ENCODE measurements at places on chromosomes 5 and 9.

DNA sequence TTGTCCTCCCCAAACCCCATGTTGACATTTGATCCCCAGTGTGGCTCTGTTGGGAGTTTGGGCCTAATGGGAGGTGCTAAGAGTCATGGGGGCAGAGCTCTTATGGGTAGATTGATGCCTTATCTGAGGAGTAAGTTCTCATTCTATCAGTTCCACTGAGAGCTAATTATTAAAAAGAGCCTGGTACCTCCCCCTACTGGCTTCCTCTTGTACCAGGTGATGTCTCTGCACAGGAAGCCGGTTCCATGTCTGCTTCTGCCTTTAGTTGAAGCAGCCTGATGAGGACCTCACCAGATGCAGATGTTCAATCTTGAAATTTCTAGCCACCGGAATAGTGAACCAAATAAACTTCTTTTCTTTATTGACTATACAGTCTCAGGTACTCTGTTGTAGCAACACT lies 10.8 kb downstream of the GABRB2 start:
- no peak for DNase-seq

DNA sequence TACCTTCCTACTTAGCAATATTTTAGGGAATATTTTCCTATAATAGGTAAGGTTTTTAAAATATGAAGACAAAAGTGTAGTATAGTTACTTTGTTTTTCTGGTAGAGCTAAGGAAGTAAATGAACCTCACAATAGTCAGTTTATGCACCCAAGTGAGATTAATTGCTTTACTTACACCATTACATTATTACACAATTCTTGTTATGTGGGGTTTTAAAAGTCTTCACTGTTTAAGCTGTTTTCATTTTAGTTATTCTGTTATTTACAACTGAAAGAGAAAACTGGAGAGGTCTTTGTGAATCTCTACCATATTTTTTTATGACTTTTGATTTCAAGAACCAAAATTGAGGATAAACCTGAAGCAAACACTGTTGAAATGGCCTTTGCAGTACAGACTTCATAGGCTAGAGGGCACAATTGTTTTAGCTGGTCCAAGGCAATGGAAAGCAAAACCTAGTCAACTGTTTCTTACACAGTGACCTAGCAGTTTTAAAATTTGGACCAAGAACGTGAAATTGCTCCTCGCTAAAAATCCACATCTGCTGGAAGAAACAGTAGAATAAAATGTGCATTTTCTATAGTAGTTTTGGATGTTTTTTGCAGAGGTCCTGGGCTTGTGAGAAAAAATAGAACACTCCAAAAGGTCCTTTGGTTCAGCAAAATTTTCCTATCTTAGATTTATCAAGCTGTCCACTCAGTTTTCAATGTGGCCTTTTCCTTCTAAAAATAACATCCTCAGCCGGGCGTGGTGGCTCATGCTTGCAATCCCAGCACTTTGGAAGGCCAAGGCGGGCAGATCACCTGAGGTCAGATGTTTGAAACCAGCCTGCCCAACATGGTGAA lies 66.4 kb upstream of the FER start:
- DNase-seq: no peak

- no peak for DNase-seq
Measured at GRCh38 chr5:171773106-171773505, 12.5 kb upstream of the SMIM23 start.

GRCh38 chr5:87113861-87114260 lies 153.8 kb upstream of the RASA1 start:
- no peak for DNase-seq

DNA sequence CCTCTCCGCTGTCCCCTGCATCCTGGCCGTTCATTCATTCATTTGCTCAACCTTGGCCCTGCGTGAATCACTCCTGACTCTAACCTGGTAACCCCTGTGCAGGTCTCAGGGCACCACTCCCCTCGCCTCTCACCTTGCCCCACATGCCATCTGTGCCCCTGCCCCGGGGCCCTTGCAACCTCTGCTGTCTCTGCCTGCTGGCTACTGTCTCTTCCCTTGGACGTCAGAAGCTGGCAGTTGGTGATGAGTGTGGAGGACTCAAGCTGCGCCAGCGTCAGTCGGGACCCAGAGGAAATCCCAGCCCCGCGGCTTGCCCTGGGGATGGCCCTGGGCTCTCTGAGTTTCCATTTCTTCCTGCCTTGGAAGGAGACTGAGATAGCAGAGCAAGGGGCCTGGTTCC lies 154.9 kb downstream of the OLFM1 start:
- peak; percentile 32 for DNase-seq

DNA sequence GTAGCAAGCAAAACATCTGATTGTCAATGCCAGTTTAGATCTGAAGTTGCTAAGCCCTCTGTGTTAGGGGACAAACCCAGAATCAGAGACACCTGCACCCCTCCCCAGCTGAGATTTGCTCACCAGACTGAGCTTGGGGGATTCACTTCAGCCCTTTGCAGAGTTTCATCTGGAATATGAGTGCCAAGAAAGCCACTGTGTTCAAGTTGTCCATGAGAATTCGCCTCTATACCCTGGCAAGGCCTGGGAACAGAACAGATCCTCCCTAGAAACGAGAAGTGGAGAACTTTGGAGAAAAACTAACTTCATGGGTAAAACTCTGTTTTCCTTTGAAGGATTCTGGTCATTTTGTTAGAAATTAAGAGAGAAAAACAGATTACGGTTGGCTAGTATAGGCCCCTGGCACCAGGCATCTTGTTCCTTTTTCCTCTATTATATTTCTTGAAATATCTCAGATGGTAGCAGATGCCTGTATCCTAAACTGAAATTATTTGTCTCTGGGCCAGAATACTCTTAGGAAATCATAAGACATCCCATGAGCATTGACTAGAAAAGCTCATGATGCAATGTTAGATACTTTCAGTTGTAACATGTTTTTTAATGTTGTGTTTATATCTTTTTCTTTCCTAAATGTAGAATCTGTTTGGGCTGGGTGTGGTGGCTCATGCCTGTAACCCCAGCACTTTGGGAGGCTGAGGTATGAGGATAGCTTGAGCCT lies 64.4 kb downstream of the SNX18 start:
- DNase-seq: no peak

DNA sequence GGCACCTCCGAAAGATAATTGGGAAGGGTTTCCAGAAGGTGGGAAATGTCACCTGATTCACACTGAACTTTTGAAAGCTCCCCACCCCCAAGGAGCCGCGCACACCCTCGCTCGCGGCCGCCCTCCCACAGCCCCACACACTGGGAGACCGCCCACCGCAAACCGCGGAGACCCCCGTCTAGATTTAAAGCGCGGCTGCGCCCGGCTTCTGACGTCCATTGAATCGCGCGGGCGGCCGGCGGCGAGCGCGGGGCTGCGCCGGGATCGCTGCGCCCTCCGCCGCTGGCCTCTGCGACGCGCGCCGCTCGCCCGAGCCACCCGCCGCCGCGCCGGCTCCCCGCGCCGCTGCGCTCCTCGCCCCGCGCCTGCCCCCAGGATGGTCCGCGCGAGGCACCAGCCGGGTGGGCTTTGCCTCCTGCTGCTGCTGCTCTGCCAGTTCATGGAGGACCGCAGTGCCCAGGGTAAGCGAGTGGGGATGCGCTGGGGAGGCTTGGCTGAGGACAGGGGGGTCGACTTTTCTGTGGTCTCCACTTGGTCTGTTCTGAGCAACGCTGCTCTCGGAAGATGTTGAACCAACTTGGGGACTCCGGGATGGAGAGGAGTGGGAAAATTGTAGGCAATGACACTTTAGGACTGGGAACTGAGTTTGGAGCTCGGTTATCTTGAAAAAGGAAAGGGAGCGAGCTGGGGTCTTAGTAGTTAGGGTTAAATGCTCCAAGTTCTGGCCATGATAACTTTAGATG lies at the start of gene FST:
Gene FST (plus strand): TSS at position 214 of the 743 bp plus-strand sequence. CDS start 163 bp downstream, at position 377.
- no peak for DNase-seq

DNA sequence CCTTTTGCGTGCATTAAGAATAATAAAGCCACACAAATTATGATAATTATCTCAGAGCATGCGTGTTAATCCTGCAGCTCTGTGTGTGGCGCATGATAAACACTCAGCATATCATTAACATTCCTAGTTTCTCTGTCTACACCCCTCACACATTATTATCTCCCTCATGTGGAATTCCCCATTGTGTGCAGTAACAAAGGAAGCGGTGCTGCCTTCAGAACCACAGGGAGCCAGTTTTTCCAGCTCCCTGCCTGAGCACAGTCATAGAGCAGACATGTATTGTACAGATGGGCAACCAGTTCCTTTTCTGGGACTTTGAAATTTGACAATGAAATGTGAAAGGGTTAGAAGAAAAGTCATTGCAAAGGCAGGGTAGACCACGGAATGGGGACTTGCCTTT lies 1365.5 kb upstream of the CDH9 start:
- DNase-seq: no peak

- DNase-seq: no peak
Measured at GRCh38 chr9:134442486-134443173, 116.4 kb downstream of the RXRA start.

DNA sequence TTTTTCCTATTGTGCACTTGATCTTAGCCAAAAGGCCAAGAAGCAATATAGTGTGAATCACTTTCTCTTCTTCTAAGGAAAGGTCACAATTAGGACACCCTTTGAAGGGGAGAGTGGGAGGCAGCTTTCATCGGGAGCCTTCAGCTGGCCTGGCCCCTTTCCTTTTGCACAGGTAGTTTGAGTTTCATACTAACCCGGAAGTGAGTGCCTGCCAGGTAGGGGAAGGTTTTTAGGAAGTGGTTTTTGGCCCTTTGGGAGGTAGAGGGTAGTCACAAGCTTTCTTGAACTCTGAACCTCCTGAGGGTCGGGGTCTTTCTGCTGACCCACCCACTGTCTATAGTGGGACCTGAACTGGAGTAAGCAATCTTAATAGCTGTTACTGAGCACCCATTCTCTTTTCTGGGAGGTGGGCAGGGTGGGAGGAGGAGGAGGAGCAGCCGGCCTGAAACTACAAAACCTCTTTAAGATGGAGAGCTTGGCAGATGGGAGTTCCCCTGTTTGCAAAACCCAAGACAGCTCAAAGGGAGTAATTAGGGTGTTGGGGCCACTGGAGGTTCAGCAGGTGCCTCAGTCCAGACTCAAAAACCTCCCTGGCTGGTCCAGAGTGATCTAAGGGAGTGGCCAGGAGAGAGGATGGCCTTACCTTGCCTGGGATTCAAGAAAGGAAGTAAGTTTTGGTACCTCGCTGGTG lies 6.0 kb downstream of the LARP1 start:
- no peak for DNase-seq

DNA sequence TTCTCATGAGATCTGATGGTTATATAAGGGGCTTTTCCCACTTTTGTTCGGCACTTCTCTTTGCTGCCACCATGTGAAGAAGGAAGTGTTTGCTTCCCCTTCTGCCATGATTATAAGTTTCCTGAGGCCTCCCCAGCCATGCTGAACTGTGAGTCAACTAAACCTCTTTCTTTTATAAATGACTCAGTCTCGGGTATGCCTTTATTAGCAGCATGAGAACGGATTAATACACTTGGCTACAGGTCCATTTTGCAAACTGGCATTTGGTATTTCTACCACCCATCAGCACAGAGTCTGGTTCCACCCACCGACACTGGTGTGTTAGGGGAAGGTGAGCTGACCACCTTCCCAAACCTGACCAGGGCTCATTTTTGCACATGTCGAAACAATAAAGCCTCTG lies 47.9 kb upstream of the RARS1 start:
- DNase-seq: no peak

DNA sequence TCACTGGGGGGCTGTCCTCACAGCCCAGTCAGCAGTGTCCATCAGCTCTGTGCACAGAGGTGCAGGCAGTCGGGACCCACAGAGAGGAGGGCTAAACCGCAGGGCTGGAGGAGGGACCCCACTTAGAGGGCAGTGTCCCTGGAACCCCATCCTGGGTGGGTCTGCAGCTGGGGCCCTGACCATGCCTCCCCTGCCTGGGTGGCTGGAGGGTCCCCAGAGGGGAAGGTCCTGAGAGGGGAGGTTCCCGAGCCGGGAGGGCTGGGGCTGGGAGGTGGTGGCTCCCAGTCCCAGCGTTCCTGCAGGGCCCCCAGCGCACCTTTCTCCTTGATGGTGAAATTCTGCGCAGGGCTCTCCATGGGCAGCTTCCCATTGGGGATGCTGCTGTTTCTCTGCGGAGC lies 32.7 kb downstream of the EXOC3 start:
- DNase-seq: peak; percentile 68

- DNase-seq: no peak
Measured at GRCh38 chr5:156095709-156096241, 231.2 kb upstream of the SGCD start.

GRCh38 chr5:16483361-16483760 lies 17.8 kb upstream of the ZNF622 start:
- no peak for DNase-seq

- no peak for DNase-seq
Measured at GRCh38 chr9:34384368-34385165, 7.9 kb upstream of the MYORG start.

DNA sequence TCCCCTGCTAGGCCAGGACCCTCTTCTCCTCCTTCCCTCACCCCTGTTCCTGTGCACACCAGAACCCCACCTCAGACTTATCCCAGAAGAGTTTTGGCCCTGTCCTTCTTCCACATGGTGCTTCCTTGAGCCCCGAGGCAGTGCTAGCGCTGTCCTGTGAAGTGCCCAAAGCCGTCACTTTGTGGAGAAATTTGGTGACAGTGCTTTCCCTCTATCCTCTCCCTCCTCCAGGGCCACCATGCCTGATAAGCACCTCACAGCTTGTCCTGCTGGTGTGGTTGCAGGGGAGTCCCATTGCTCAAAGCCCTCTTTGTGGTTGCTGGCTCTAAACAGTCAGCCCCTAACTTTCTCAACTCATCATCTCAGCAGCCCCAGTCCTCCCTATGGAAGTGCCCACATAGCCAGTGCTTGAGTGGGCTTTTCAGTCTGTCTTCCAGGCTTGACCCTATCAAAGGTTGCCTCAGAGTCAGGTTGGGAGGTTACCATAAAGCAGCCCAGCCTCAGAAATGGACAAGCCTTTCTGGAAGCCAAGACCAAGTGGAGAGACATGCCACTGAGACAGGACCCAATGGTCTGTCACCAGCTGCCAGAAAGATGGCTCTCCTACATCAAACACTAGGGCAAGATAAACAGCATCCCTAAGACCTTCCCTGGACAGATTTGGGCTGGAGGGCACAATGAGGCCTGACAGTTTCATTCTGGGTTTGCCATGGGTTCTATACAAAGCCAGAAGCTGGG lies 18.0 kb downstream of the IGIP start:
- DNase-seq: no peak

DNA sequence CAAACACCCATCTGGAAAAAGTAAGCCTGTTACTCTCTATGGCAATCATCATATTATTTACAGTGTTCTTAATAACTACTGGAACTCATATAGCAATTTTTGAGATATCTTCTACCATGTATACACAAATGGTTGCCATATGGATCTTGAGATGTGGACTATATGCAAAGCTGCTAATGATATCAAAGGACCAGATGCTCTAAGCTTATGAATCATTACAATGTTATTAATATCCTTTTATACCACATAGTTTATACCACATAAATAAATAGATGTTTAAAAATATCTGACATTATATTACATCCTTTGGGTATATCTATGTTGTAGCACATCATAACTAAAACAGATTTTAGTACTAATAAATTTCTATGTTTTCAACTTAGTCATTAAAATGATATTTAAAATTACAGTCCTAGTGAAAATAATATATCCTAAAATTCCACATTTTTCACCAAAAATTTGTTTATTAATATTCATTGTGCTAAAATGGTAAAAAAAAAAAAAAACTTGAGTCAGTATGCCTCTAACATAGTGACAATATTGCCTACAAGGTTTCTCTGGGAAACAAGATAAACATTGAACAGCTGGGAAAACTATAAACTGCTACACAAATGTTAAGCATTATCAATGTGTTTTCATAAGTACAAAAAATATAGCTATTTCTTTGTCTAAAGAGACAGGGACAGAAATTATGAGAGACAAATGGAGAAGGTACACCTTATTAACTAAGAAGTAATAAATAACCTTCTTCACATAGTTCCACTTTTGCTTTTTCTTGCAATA lies 85.5 kb downstream of the DTWD2 start:
- no peak for DNase-seq

- no peak for DNase-seq
Measured at GRCh38 chr5:143101725-143102386, 301.6 kb downstream of the NR3C1 start.
